Lung (tissue), 17 donors: ENCODE measurements at places on chromosomes 6 and 20.

DNA sequence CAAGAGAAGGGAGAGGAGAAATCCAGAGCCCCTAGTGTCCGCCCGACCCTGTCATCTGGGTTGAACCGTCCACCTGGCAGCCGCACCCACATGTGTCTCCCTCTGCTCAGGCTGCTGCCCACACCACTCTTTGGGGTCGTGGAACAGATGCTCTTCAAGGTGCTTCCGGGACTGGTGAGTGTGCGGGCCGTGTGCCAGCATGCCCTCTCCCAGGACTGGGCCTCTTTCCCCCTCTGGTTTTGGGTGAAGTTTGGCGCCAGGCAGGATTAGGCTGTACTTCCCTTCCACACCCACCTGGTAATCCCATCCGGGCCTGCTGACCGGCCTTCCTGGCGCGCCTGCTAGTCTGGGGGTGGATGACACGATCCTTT is 7.9 kb downstream of the BPIFB3 start:
- DNase-seq: no peak

DNA sequence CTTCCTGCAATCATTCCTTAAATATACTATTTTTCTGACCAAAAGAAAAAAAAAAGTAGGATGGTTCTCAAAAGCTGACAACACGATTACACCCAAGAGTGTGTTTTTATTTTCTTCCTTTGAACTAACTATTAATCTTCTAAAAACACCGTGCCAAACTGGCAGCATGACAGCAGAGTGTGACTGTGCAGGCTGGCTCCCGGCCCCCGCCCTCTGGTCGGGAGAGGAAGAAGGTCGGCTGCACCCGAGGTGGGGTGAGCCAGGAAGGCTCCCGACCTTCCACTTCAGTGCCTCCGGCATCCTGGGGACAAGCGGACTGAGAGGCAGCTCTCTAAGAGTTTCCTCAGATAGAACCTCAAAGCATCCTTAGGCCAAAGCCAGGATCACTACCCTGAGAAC is 29.2 kb downstream of the SLC22A23 start:
- DNase-seq: no peak

DNA sequence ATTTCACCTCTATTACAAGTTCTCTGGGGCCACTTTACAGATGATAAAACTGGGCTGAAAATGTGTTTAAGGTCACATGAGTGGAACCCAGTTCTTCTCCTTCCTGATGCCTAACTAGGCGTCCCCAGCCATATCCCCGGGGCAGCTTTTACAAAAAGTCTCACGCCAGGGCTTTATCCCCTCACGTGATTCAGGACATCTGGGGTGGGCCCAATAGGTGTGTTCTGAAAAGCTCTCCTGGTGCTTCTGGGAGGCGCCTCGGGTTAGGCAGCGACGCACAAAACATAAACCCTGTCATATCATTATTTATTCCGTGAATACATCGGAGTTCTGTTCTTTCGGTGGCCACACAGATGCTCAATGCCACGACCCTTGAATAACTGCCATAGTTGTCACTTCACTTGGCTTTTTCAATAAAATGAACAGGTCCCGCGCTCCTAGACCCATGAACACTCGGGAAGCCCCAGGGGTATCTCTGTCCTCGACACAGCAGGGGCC is 32.1 kb downstream of the SF3B5 start:
- no peak for DNase-seq

DNA sequence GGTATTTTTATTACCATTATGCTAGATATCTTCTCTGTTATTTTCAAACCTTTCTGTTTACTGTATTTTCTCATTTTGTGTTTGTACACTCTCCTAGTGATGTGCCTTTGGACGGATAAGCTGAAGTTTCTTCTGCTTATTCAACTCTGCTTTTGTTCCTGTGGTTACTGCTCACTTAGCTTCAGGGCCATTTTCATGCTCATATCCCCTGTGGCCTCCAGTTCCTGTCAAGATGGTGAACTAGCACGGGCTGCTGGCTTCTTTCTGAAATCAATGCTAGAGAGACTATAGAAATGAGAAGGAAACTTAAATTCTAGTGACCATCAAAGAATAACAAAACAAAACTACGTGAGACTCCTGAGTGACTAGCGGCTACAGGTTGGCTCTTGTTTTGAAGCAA is 6.8 kb upstream of the CST8 start:
- no peak for DNase-seq

DNA sequence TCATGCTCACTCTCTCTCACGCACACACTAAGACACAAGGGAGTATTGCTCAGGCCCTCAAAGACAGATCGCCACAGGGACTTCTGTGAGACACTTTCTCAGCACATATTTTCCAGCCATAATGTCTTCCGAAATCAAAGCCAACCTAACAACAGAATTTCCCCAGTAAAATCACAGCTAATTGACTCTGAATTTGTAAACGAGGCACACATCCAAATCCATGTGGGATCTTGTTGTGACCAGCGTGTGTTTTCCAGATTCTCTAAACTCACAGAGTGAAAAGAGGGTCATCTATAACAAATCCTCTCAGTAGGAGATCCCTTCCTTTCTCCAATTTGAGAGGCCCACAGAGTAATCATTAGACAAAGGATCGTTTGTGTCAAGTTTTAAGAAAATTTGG is 280.4 kb downstream of the PACRG start:
- DNase-seq: peak; percentile 24

- no peak for DNase-seq
Measured at GRCh38 chr6:99017150-99017549, 69.4 kb upstream of the FBXL4 start.
